ENCODE measurements at places on chromosomes 16 and 17.
A peak's percentile ranks its signal among the peaks of the same experiment; 100 is the strongest.

- DNase-seq = no peak
Measured at GRCh38 chr16:56244612-56245011, 53.3 kb downstream of the GNAO1 start.

- DNase-seq = no peak
Measured at GRCh38 chr17:44279346-44279665, 11.4 kb upstream of the SLC4A1 start.

DNA sequence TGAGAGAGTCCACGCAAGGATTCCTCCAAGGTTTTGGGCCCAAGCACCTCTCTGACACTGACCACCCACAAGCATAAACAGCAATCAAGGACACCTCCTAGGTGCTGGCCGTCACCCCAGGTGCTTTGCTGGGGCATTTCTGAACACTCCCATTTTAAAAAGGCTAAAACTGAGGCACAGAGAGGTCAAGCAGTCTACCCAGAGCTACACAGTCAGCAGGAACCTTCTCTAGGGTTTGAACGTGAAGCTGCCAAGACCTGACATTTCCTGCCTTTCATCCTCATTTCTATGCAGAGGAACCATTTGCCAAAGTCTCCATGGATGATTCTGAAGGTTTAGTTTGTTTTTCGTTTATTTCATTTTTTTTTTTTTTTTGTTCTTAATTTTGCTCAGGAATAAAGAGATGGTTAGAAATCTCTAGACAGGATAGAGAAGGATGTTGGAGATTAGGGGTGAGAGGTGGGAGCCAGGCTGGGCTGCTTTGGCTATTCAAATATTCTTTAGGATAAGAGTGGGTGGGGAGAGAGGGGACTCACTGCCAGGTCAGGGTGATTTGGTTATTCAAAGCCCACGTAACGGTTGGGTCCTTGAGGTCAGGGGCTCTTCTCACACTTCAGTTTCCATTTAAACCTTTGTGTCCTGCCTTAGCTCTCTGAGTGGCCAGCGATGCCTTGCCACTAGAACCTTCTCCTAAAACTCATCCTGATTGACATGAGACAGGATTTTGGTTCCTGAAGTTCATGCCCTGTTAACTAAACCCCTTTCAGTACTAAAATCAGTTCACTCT is 6.2 kb downstream of the PLCG2 start:
- DNase-seq = no peak

GRCh38 chr16:5837007-5837670 is 739.5 kb upstream of the EEF2KMT start:
- no peak for DNase-seq

DNA sequence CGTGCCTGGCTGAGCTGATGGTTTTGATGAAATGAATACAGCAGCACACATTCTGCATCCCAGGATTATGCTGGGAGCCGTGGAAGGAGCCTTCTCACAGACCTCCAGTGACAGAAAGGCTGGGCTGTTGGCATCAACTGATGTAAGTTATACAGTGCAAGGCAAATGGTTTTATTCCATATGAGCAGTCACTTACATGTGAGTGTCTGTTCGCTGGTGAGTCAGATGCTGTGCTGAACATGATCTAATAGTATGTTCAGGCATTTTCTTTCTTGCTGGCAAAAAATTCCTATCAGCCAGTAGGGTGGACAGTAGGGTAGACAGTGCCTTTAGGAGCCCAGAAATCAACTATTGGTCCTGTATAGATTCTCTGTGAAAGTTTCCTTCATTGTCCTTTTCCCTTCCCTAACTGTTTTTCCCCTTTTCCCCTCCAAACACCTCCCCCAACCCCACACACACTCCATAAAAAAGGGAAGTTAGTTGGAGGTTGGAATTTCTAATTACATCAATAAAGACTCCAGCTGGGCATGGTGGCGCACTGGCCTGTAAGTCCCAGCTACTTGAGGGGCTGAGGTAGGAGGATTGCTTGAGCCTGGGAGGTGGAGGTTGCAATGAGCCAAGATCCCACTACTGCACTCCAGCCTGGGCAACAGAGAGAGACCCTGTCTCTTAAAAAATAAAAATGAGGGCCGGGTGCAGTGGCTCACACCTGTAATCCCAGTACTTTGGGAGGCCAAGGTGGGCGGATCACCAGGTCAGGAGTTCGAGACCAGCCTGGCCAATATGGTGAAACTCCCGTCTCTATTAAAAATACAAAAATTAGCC is 36.2 kb downstream of the LDHD start:
- no peak for DNase-seq

- DNase-seq = no peak
Measured at GRCh38 chr17:51481370-51481769, 221.0 kb downstream of the UTP18 start.

DNA sequence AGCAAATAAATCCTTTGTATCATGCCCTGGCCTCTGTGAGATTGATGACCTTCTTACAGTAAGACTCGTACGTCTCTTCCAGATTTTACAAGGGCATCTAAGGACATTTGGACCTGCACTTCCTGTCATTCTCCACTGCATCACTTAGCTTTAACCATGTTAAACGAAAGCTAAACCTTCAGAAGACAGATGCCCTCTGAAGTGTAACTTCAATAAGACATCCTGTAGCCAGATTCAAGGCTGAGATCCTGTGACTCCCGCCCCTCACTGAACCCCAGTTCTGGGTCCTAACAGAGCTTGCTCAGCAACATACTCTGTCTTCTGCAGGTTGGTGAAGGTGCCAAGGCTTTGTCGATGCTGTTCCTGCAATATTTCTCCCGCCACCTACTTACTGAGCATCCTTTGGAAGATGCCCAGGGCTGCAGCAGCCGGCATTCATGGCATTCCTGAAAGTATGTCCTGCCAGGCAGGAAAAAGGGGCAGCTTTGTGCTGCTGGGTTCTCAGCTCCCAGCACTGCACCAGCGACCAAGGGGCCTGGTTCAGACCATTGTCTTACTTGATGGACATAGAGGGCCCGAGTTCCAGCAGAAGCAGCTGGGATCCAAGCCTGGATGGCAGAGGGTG is 131.1 kb downstream of the AXIN2 start:
- DNase-seq = no peak

- no peak for DNase-seq
Measured at GRCh38 chr16:68490829-68491575, 42.7 kb upstream of the SMPD3 start.

GRCh38 chr16:78390508-78391324 is 291.3 kb downstream of the WWOX start:
- DNase-seq = no peak

DNA sequence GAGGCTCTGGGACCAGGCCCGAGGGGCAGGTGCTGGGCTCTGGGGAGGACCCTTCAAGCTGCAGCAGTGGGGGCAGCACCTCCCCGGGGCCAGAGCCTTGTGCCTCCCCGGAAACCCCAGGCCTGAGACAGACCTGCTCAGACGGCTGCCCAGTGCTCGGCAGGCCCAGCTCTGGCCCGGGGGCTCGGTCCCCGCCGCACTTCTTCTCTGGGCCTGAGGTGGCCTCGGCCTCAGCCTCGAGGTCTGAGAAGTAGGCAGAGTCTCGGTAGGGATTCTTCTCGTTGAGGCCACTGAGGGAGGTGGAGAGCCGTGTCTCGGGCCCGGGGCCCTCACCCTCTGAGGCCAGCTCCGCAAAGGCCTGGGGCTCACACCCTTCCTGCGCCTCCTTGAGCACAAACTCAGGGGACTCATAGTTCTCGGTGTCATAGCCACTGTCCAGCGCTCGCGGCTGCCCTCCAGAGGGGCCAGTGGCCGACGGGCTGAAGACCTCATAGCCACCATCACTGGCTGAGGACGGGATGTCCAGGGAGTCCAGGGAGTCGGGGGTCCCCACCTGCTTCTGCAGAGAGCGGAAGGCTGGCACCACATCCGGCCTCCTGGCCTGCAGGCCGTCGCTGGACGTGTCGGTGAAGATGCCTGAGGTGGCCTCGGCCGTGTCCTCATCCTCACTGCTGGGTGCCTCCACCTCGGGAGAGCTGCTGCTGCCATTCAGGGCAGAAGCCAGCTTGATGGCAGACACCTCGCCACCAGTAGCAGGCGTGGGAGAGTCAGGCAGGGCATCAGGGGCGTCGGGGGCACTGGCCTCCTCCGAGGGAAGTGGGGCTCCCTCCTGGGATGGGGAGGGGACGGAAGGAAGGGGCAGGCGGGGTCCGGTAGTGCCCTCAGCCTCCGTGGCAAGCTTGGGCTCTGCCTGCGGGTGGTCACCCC is 44.3 kb upstream of the PVALEF start:
- DNase-seq = no peak

- no peak for DNase-seq
Measured at GRCh38 chr17:47729476-47729875, 3.6 kb upstream of the TBX21 start.

- no peak for DNase-seq
Measured at GRCh38 chr16:61382435-61382834, 653.8 kb downstream of the CDH8 start.

GRCh38 chr17:3838206-3838605 is 7.8 kb downstream of the NCBP3 start:
- no peak for DNase-seq

- DNase-seq = no peak
Measured at GRCh38 chr17:61996916-61997605, 68.0 kb downstream of the MED13 start.

- DNase-seq = no peak
Measured at GRCh38 chr16:4544473-4544872, 5.9 kb upstream of the CDIP1 start.

DNA sequence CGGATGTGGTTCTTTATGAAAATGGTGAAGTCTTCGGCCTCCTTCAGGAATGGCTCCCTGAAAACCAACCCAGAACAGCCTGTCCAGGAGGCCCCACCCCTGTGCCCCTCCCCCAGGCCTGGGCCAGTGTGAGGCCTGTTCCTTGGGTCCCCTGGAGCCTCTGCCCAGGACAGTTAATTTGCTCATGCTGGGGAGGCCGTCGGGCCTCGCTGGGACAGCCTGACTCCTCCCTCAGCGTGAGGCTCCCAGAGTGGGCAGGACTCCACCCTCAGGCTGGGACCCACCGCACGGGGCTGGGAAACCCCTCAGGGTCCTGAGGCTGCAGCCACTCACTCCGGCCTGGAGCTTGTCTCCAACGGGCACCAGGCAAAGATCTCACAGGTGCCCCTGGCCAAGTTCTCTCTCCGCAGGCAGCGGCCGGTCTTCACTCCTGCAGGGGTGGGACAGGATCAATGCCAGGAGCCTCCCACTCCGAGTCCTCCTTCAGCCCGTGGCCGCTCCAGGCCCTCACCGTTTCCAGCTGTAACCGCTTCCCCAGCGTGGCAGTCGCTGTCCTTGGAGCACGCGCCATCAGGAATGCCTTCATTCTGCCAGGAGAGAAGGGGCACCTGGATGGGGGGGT is 5.8 kb downstream of the P2RX5 start:
- no peak for DNase-seq

DNA sequence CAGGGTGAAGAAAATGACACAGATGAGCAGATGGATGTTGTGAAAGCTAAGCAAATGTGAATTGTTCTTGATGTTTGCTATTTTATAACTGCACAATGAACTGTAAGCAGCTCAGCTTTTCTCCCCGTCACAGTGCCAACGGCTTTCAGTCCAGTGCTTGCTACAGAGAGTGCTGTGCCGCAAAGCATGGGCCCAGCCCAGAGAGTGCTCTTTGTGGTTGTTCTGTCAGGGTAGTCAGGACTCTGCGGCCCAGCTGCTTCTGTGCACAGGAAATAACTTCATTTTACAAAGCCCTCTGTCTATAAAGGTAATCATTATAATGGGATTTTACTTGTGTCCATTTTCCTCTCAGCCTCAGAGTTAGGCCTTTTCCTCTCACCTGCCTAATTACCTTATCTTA is 39.1 kb downstream of the CDRT15 start:
- peak; percentile 27 for DNase-seq

DNA sequence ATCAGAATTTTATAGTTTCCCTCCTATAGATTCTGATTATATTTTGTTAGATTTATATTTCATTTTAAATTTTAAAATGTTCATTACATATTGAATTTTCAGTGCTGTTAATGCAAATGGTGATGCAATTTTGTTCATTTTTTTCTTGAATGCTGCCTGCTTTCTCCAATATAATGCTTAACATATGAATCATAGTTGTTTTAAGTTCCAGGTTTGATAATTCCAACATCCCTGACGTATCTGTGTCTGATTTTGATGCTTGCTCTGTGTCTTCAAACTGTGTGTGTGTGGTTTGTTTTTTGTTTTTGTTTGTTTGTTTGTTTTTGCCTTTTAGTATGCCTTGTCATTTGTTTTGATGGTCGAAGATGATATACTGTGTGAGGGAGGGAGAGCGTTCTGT is 134.7 kb upstream of the ELAC2 start:
- DNase-seq = no peak

DNA sequence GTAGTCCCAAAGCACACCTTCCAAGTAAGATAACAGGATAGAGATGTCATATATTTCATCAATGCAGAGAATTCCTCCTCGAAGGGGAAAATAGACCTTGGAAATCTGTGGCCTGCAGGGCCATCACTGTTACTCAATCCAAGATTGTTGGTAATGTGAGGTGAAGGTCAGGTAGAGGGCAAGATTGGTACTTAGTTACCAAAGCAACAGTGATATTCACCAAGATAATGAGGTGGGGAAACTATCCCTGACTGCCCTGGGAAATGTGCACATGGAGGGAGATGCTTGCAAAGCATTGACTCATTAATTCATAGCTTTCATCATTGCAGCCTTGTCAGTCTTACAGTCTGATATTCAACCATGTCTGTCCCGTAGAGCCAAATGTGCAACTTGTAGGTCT is 234.1 kb upstream of the MON1B start:
- no peak for DNase-seq

DNA sequence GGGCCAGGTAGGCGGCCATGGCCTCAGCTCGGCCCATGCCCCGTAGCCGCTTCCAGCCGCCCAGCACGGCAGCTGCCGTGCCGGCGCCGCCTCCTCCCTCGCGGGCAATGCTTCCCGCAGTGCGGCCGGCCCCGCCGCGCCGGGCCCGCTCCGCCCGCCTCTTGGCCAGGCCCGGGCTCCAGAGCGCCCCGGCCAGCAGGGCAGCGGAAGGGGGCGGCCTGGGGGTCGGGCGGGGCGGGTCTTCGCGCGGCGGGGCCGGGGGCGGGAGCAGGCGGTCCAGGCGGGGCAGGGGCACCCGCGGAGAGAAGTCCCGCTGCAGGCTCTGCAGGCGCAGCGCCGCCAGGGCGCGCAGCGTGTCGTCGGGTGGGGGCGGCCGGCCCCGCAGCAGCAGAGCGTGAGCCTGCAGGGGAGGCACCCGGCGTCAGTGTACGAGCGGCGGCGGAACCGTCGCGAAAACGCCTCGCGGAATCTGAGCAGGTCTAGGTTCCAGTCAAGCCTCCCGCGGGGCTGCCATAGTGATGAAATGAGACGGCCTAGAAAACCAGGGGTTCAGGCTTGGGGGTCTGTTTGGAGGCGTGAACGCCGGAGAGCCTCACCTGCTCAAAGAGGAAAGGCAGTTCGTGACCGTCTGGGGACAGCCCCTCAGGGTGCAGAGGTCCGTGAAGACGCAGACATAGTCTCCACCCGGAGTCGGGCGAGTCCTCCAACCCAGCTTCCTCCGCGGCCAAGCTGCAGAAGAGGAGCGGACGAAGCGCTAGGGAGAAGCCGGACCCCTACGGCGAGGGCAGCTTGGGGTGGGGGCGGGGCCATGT is 6.6 kb downstream of the PLEKHH3 start:
- no peak for DNase-seq

GRCh38 chr16:68629351-68629910 is 15.7 kb upstream of the CDH3 start:
- no peak for DNase-seq

GRCh38 chr17:12068946-12069345 is 48.3 kb downstream of the MAP2K4 start:
- no peak for DNase-seq

Data from T-helper 22 cell (primary cell).